T-helper 22 cell (primary cell): ENCODE measurements at places on chromosomes 7 and 10.

GRCh38 chr7:129556607-129557133 lies 54.3 kb downstream of the SMKR1 start:
- no peak for DNase-seq

DNA sequence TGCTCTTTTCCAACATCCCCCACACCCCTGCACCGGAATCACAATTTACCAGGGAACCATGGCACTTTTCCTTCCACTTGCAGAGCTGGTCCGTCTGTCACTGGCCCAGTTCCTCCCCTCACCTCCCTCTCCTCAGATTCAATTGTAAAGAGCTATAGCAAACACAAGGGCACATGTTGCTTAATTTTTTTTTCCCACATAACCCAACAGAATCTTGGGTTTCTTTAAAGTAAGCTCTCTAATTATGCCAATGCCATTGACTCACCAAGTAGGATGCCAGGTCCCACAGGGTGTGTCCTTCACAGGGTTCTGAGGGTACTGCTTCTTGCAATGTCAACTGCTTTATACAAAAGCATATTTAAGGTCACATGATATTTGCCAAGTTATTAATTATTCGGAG lies 262.2 kb downstream of the AUTS2 start:
- DNase-seq: no peak

- DNase-seq: no peak
These were observed 28.5 kb upstream of the NKX6-2 start for GRCh38 chr10:132814469-132814856.

DNA sequence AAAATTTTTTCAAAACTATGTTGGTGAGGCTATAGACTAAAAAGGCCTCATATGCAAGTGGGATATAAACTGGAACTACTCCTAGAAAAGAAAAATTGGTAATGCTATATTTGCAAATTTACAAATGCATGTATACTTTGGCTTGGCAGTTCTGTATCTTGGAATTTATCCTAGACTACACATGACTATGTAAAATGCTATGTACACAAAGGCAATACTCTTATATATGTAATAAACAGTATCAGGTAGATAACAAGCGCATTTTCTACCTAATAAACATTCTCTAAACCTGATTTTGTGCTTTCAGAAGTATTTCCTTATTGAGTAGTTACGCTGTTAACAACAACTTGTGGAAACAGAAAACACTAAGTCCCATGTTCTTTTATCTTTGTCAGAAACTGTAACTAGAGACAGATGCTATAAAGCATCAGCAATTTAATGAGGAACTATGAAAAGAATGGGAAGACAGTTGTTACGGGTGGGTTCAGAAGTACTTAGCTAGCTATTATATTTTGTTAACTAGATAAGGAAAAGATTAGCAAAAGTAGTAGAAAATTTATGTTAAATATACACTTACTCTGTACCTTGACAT lies 107.8 kb downstream of the ARHGAP12 start:
- DNase-seq: no peak

DNA sequence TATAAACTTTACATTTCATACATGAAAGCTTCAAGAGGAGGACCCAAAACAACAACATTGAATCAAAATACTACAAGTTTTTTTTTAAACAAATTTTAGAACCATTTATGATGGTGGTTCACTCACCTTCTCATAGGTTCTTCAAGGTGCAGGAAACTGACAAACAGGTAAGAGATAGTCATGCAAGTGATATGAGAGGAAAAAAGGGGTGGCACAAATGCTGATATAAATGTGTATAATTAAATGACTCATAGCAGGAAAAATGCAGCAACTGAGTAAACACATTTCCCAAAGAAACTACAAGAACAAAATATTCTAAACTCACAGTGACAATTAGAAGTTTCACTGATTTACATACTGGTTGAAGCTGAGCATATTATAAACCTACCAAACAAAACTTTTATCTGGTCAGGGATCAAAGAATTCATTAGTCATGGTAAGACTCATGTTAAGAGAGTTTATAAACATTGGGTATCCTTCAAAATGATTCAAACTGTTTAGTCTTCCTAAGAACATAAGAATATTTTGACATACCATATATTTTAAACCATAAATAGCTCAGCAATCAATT lies 14.1 kb downstream of the ZWINT start:
- DNase-seq: no peak

GRCh38 chr7:55474944-55475854 lies 97.1 kb downstream of the VOPP1 start:
- no peak for DNase-seq

DNA sequence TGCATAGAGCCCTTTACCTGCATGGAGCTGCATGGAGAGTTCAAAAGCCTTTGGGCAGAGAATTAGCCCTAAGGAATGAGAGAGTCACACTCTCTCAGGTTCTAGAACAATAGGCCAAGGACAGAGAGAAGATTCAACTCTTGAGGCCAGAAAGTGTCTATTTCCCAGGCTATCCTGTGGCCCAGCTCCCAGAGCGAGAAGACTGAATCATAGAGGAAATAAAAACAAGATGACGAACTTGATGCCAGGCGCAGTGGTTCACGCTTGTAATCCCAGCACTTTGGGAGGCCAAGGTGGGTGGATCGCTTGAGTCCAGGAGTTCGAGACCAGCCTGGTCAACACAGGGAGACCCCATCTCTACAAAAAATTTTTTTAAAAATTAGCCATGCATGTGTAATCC lies 18.3 kb upstream of the PODXL start:
- DNase-seq: no peak

DNA sequence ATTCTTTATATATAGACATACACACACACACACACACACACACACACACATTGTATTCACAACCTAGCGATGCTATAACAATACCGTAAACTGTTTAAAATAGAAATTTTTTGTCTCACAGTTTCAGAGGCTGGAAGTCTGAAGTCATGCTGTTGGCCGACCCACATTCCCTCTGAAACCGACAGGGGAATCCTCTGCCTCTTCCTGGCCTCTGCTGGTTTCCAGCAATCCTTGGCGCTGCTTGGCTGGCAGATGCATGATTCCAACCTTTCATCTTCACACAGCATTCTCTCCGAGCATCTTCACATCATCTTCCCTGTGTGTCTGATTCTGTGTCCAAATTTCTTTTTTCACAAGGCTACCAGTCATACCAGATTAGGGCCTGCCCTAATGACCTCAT lies 94.8 kb downstream of the CCDC71L start:
- no peak for DNase-seq

DNA sequence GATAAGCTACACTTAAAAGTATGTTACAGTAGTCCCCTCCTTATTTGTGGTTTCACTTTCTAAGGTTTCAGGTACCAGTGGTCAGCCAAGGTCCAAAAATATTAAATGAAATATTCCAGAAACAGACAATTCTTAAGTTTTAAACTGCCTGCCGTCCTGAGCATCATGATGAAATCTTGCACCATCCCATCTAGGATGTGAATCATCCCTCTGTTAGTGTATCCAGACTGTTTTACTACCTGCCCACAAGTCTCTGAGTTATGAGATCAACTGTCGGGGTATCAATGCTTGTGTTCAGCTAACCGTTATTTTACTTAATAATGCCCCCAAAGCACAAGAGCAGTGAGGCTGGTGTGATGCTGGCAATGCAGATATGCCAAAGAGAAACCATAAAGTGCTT lies 11.4 kb downstream of the KDM7A start:
- no peak for DNase-seq

GRCh38 chr7:13257661-13258060 lies 570.2 kb downstream of the ARL4A start:
- no peak for DNase-seq

- DNase-seq: no peak
These were observed 234.3 kb downstream of the SH2D4B start for GRCh38 chr10:80771902-80772555.

GRCh38 chr7:159119026-159119741 lies 25.5 kb downstream of the VIPR2 start:
- no peak for DNase-seq

- DNase-seq: no peak
These were observed 231.6 kb upstream of the FOXK1 start for GRCh38 chr7:4450483-4450882.

DNA sequence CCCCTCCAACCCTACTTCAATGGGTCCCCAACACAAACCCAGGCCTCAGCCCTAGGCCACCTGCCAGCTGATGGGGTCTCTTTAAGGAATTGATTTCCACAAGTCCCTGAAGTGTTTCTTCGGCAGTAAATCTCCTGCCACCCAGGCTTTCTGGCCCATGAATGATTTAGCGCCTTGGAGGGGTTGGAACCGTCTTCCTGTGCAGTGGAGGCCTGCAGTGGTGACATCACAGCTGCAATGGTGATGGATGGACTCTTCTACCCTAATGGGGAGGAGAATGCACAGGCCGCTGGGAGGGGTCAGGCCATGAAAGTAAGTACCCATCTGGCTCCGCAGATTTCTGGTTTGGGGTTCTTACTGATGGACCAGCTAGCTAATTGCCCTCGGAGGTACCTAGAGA lies 163.8 kb downstream of the UBE2H start:
- DNase-seq: no peak

DNA sequence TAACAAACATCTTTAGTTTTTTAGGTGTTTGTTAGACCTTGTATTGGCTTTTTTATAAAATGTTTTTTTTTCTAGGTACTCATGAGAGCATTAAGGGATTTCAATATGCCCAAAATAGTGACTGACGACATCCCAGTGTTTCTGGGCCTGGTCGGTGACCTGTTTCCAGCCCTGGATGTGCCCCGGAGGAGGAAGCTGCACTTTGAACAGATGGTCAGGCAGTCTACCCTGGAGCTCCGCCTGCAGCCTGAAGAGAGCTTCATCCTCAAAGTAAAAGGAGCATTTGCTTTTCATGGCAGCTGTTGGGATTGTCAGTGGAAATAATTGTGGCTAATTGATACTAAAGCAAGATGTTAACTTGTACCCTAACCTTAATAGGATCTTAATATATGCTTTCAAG lies 161.5 kb downstream of the DNAH11 start:
- no peak for DNase-seq

DNA sequence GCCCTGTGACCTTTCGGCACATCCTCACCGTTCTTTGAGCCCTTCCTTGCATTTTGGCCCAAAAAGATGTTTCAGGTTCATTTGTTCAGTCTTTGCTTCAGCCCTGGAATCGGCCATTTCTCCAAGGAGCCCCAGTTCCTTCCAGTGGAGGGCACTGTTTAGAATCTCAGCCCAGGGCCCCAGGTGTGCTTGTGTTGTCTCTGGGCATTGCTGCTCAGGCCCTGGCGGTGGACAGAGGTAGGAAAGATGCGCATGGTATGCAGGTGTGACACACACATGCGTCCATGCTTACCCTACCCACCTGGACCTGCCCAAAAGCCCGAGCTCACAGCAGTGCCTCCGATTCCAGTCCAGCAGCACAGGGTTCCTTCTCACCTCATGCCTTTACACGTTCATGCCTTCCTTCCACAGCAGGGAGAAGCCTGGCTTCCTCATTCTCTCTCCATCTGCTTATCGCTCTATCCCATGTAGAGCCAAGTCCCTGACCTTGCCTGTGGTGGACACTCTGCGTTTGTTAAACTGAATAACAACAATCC lies 70.6 kb downstream of the LHPP start:
- DNase-seq: no peak

GRCh38 chr7:44071726-44072363 lies 6.5 kb upstream of the PGAM2 start:
- no peak for DNase-seq

DNA sequence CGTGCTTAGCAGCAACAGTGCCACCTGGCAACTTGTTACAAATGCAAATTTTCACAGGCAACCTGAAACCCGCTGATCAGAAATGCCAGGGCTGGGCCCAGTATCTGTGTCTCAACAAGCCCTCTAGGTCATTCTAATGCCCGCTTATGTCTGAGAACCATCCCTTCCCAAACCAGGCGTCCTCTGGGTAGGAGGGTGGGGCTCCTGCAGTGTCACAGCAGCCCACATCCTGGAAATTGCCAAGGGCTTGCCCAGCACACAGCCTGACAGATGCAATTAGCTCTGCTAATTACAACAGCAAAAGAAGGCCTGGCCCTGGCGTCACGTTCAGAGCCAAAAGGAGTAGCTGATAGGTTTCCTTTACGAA lies 15.9 kb downstream of the ITPRIP start:
- no peak for DNase-seq

- DNase-seq: no peak
These were observed 14.9 kb upstream of the IFIT1B start for GRCh38 chr10:89362929-89363328.

DNA sequence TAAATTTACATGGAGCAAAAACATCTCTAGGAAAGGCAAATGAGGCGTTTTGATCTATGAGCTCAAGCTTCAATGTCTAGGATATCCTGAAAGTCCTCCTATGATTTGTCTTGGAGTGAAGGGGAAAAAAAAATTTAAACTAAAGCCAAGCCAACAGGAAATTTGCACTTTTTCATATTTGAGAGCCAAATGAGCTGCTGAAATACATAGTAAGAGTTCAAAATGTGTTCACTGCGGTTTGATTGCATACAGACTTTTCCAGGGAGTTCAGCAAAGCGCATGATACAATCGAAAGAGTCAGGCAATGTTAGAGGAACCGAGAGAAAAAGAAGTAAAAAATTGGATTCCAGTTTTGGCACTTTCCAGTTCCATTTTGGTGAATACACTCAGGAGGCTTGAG lies 633.4 kb upstream of the MGMT start:
- no peak for DNase-seq

GRCh38 chr7:27242555-27243339 lies at the start of gene EVX1:
Gene EVX1, plus strand, starts transcription at chr7:27242802. Its CDS starts 229 bp downstream, at chr7:27243031.
- no peak for DNase-seq

GRCh38 chr7:94697035-94697974 lies 41.4 kb upstream of the SGCE start:
- DNase-seq: no peak

- DNase-seq: no peak
These were observed 39.2 kb downstream of the ADAM12 start for GRCh38 chr10:126349101-126349500.

- DNase-seq: no peak
These were observed at the start of gene PDGFA for GRCh38 chr7:519484-520390. Gene PDGFA, minus strand, starts transcription at chr7:519846. Its CDS starts 845 bp downstream, at chr7:519001.

DNA sequence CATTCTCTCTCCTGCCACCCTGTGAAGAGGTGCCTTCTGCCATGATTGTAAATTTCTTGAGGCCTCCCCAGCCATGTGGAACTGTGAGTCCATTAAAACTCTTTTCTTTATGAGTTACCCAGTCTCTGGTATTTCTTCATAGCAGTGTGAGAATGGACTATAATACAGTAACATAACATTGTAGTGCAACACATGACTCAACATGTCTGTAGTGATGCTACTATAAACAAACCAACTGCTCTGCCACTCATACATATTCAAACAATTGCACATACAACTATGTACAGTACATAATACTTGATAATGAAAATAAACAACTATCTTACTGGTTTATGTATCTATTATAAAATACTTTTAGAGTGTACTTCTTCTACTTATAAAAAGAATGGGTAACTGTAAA lies 7.1 kb downstream of the ATOH7 start:
- no peak for DNase-seq
